ENCODE measurements at places on chromosomes 4 and X. TPM values are rescaled to one million over a fixed set of nuclear protein-coding genes. Genes with fewer than 3 reads are reported as not detected.
A peak's percentile ranks its signal among the peaks of the same experiment; 100 is the strongest.

DNA sequence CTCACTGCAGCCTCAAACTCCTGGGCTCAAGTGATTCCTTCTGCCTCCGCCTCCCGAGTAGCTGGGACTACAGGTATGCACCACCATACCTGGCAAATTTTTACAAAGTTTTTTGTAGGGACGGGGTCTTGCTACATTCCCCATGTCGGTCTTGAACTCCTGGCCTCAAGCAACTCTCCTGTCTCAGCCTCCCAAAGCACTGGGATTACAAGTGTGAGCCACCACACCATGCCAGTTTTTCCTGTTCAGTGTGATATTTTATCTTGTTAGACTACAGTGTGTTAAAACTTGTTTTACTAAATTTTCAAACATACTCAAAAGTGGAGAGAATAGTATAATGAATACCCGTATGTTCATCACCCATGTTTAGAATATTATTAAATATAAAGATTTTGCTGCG is 12.1 kb downstream of the HPRT1 start:
- peaks cover 14% of the 10 kb centered on the region for H3K36me3 ChIP-seq
- no peak overlapping the region for H3K27ac ChIP-seq
- H3K4me1 ChIP-seq, result no peaks in the 10 kb centered on the region
- no peak overlapping the region for H3K4me3 ChIP-seq
- no peaks in the 10 kb centered on the region for H3K27me3 ChIP-seq

DNA sequence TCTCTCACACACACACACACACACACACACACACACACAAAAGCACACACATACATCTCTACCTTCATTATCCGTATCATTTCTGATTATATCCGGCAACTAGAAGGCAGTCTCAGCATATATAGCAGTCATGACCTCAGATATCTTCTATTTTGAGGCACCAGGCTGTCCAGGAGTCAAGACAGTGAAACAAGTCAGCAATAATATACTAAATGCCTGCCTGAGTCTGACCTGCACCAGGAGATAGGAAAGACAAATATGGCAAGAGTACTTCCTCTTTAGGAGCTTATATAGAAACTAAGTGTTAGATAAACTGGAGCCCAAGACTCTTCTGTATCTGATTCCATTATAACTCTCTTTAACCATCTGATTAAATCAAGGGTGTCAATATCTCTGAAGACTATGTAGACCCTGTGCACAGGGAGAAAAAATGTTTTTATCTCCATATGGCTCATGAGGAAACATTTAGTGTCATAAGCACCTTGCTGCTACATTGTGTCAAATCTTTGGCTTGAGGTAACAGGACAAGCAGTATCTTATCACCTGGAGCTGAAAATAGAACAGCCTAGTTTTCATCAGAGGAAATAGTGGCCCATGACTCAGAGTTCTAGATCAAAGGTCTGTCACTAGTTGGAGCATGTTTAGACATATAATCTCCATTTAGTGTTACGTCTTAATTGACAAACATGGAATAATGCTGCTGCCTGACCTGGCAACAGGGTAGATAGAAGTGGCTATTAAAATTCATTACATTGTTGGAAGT is 27.0 kb upstream of the FAM47B start:
- H3K27ac ChIP-seq, result no peak overlapping the region
- H3K4me3 ChIP-seq, result no peak overlapping the region
- H3K36me3 ChIP-seq, result no peaks in the 10 kb centered on the region
- H3K27me3 ChIP-seq, result no peaks in the 10 kb centered on the region
- DNase-seq, result no peak

DNA sequence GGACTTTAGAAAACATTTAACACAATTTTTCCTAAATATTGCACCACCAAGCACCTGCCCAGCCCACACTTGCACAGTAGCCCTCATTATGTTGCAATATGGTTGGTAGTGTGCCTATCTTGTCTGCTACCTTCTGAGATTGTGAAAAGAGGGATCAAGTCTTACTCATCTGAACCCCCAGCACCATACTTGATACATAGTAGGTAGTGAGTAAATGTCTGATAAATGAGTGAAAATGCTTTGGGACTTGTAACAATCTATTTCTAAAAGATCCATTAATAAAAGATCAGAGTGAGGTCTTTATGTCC is 118.4 kb upstream of the MED14 start:
- no peak overlapping the region for H3K4me3 ChIP-seq
- H3K27me3 ChIP-seq, result no peaks in the 10 kb centered on the region
- H3K36me3 ChIP-seq, result no peaks in the 10 kb centered on the region
- DNase-seq, result no peak
- no peak overlapping the region for H3K27ac ChIP-seq
- H3K4me1 ChIP-seq, result no peaks in the 10 kb centered on the region

- H3K27me3 ChIP-seq, result no peaks in the 10 kb centered on the region
- H3K4me3 ChIP-seq, result no peak overlapping the region
- no peaks in the 10 kb centered on the region for H3K36me3 ChIP-seq
- H3K27ac ChIP-seq, result no peak overlapping the region
- H3K4me1 ChIP-seq, result peaks cover 14% of the 10 kb centered on the region
These were observed 5.8 kb upstream of the G3BP2 start for GRCh38 chr4:75678965-75679364.

DNA sequence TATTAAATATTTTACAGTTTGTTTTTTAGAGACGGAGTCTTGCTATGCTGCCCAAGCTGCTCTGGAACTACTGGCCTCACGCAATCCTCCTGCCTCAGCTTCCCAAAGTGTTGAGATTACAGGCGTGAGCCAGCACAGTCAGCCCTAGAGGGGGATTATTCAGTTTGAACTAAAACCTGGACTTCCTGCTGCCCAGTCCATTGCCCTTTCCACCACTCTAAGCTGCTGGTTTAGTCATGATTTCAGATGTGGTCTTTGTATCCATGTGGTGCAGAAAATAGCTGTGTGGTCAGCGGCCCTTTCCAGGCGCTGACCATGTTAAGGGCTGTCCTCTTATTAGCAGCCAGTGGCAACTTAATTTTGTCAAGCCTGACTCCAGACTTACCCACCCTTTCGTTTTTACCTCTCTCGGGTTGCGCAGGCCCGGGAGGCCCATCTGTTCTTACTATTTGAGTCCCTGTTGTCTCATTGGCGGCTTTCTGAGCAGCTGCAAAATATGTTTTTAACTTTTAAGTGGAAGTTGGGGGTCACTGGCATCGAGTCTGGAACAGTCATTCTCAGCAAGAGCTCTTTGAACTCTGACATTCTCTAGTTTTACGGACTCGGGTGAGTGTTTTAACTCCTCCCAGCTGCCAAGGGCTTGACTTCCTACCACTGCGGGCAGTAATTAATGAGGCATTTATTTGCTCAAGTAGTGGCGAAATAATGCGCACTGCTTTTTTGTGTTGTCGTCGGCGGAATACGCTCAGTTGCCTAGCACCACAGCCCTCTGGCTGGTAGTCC is 773 bp upstream of the VMA21 start:
- H3K36me3 ChIP-seq, result no peaks in the 10 kb centered on the region
- H3K27ac ChIP-seq, result peak overlapping the region; percentile 94
- DNase-seq, result peak; percentile 40
- H3K4me1 ChIP-seq, result peaks cover 50% of the 10 kb centered on the region

DNA sequence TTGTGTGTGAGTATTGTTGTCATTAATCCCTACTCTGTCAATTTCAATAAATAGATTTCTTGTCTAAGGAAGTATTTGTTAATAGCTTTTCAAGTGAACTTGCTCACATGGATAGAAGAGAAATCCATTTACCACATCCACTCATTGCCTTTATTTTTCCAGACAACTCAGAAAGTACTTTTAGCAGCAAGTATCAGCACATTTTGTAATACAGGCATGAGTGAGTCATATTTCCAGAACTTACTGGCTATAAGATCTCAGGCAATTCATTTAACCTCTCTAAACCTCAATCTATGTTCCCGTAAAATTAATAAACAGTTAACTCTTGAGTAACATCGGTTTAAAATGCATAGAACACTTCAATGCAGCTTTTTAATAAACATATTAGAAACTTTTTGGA is 317.9 kb upstream of the PCDH7 start:
- no peak overlapping the region for H3K4me3 ChIP-seq
- no peaks in the 10 kb centered on the region for H3K4me1 ChIP-seq
- no peak overlapping the region for H3K27ac ChIP-seq

Gene ZNF630
- 1.9 TPM for total RNA-seq
